ENCODE measurements at places on chromosomes 4 and X. TPM values are rescaled to one million over a fixed set of nuclear protein-coding genes. Genes with fewer than 3 reads are reported as not detected.

DNA sequence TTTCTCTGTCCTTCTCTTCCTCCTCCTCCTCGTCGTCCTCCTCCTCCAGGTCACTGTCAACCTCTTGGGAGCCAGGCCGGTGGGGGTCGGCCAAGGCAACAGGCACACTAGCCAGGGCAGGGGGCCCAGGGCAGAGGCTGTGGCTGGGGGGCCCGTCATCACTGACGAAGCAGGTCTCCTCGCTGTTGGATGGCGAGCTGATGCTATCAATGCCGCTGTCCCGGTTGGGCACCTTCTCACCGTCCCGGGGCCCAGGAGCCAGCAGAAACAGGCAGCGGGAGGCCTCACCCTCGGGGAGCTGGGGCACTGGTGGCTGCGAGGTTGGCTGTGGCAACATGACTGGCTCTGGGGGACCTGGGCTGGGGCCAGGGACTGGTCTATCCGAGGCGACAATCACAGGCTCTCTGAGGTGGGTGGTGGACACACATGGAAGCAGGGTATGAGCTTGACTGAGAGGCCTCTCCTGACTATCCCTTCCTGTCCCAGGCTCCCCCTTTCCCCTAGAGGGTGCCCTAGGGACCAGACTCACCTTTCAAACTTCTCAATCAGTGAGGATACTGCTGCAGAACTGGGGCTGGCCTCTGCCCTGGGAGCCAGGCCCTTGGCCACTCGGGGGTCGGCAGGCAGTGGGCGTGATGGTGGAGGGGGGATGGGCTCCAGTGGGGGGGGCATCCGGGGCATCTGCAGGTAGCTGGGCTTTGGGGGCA, 25.8 kb downstream of the FGD1 start:
- DNase-seq = no peak

RRAGB gene
- total RNA-seq = 15.3 TPM

- DNase-seq = no peak
These were observed 54.4 kb downstream of the SOD3 start for GRCh38 chr4:24849756-24850155.

ZNF185 gene
- total RNA-seq = 0.81 TPM

DNA sequence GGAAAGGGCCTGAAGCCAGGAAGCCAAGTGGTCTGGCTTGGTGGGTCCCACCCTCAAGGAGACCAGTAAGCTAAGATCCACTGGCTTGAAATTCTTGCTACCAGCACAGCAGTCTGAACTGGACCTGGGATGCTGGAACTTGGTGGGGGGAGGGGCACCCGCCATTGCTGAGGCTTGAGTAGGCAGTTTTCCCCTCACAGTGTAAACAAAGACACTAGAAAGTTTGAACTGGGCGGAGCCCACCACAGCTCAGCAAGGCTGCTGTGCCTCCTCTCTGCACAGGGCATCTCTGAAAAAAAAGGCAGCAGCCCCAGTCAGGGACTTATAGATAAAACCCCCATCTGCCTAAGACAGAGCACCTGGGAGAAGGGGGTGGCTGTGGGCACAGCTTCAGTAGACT, 63.1 kb downstream of the AFM start:
- DNase-seq = no peak

GRCh38 chr4:102791318-102791835, 30.6 kb upstream of the MANBA start:
- DNase-seq = no peak

DNA sequence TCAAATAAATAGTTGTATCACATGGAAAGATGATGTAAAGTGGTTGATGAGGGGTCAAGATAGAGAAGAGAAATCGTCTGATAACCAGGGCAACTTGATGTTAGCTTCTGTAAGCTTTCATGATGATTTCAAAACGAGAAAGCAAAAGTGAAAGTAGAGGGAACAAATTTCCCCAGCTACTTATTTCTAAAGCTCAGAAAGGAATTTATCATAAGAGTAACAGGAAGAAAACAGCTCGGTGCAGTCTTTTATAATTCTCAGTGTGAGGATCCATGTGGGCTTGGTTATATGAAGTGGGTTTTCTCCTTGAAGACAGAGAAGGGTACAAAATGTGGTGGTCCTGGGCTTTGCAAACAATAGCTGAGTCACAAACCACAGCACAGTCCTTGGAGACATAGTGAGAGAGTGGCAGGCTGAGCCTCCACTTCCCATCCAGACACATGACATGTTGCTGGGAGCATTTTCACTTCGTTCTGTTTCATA, 32.1 kb upstream of the GLRA2 start:
- DNase-seq = no peak

XAGE2 gene
- total RNA-seq = not detected

GYG2 gene
- total RNA-seq = not detected

ARHGEF6 gene
- total RNA-seq = 33.0 TPM

DNA sequence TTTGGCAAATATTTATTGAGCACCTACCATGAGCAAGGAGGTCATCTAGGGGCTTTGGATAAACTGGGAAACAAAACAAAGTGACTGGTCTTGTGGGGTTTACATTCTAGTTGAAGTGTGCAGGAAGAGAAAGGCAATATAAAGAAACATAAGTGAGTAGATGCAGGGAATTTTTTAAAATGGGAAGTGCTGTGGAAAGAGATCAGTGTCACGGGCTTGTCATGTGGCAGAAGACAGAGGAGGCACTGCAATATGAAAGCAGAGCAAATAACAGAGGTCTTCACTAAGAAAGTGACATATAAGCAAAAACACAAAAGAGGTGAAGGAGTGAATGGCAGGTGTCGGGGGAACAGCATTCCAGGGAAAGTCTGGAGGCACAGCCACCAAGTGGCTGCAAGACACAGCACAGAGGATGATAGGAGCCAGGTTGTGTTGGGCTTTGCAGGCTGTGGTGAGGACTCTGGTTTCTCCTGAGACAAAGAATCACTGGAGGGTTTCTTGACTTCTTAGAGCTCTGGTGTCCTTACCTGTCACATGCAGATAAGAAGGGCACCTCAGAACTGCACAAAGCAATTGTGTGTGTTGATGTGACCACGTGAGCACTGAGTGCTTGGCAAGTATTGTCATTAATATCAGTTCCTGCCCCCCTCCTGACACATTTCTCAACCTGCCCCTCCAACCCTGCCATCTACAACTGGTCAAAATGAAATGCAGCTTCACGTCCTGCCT, 143.5 kb downstream of the TSPAN5 start:
- DNase-seq = no peak

GRCh38 chr4:102825261-102826091, 1.9 kb downstream of the UBE2D3 start:
- no peak for DNase-seq

- DNase-seq = no peak
These were observed 82.2 kb downstream of the MAML3 start for GRCh38 chr4:140071806-140072205.

GRCh38 chr4:15689540-15689939, 7.9 kb downstream of the FAM200B start:
- no peak for DNase-seq

DNA sequence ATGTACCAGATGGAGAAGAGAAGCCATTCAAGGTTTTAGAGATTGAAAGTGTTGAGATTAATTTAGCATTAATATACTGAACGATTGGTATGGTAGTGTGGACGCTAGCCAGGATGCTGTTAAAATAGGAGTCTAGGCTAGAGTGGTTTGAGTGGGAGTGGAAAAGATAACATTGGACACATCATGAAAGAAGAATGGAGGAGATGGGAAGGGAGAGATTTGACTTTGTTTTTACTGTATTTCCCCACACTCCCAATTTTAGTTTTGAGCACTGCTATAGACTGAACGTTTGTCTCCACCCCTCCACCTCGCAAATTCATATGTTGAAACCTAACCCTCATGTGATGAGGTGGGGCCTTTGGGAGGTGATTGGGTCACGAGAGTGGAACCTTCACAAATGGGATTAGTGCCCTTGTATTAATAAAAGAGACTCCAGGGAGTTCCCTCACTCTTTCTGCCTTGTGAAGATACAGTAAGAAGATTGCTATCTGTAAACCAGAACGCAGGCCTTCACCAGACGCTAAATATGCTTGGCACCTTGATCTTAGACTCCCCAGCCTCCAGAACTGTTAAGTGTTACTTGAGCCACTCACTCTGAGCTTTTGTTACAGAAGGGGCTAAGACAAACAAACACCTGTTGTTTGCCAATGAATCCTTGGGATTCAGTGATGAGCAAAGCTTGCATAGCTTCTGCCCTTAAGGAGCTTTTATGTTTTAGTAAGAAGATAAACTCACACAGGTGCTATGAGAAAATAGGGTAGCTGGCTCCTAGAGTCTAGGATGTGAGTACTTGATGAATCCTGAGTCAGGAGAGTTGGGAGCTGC, 25.8 kb downstream of the USP9X start:
- DNase-seq = no peak

- no peak for DNase-seq
These were observed 348.7 kb downstream of the BMPR1B start for GRCh38 chr4:95106408-95106928.

DNA sequence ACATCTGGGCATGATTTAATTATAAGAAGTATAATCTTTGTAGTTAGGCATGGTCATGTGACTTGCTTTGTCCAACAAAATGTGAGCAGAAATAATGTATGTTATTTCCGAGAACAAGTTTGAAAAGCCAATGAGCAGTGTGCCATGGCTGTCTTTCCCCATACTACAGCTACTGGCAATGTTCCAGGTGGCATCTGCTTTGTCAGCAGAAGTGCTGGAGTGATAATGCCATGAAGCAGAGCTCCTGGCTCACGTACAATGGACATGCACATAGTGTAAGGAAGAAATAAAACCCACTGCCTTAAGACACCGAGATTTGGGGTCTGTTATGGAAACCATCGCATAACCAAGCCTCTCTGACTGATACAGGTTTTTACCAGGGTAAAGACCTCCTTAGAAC, 212.6 kb upstream of the RASGEF1B start:
- DNase-seq = no peak
